ENCODE measurements at places on chromosomes 12 and 14.

- no peak for DNase-seq
Observed at GRCh38 chr12:12747278-12747677, 30.1 kb downstream of the CDKN1B start.

DNA sequence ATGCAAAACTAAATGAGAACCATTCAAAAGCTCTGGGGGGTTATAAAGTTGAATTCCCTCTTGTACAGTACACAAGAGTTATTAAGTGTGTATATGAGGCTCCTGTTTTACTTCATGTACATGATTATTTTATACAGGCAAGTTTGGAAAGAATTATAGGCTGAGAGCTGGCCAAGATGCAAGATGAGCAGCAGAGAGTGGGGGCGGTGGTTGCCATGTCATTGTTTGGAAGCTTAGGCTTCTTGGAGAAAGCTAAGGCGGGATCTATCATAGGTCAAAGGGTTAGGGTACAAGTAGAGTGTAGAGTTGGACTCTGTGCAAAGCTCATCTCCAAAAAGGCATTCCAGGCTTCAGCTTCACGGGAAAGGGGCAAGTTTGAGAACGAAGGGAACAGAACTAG is 297.1 kb upstream of the TBX3 start:
- no peak for DNase-seq

DNA sequence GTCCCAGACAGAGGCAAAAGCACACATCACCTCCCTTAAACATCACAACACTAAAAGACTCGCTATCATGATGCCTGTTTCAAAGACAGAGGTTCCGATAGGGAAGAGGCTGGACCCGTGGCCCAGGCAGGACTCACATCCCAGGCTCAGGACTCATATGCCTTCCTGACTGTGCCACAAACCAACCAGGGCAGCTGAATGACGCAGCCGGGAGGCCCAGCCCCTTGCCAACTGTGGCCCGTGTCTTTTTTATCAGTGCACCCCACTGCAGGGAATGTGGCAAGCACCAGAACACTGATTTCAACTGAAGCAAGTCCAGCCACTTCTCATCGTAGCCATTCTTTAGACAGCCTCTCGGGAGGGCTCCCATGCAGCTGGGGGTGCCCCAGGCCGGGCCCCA is 132.3 kb downstream of the KSR2 start:
- DNase-seq = no peak

DNA sequence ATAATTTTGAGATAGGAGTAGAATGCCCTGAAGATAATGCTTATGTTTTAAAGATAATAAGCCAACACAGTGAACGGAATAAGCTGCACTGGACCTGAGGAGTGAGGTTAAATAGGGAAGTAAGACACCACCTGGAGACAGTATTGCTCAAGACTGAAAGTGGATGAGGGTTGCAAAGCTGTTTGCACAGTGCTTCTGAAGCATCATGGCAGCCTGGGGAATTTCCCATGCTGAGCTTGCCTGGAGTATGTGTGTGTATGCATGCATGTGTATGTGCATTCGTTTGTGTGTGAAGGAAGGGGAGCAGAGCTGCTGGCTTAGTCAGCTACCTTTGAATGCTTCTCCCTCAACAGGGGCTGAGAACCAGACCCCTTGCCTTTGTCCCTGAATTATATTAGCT is 35.8 kb downstream of the BHLHE41 start:
- DNase-seq = no peak

GRCh38 chr12:116916714-116917114 is 6.0 kb downstream of the FBXW8 start:
- peak; percentile 50 for DNase-seq

DNA sequence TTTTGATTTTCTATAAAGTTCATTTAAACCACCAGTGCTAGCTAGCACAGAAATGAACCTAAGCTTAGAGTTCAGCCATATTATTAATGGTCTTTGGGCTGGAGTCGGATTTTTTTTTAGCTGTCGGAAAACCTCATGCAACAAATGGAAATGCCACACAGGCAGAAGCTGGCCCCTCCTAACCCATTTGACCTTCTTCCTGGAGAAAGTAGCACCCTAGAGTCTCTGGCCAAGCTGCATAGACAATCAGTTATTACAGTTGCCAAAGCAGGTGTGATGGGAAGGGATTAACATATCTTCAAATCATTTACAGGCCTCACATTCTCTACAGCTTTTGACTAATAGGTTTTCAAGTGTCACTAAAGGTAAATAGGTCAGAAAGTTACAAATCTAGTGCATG is 49.4 kb downstream of the PTPRQ start:
- DNase-seq = no peak

- no peak for DNase-seq
Observed at GRCh38 chr14:95345032-95345431, 25.3 kb upstream of the CLMN start.

GRCh38 chr12:24839268-24839791 is 109.6 kb downstream of the BCAT1 start:
- DNase-seq = peak; percentile 73

- DNase-seq = no peak
Observed at GRCh38 chr14:26067786-26068459, 529.9 kb downstream of the NOVA1 start.

DNA sequence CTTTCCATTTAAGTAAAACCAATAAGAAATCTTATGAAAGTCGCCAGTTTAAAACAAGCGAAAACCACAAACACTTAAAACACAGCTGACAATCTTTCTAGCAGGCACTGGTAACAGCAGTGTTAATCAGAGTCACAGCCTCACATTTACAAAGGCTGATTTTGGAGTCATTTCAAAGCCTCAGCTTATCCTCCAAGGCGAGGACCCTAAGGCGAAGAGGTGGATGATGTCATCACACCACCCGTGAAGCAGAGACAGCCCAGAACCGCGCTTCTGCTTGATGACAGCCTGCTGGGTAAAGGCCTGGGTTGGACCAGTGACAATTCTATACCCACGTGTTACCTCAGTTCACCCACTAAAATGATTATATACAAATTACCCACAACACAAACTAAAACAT is 10.1 kb downstream of the GOLGA3 start:
- no peak for DNase-seq

GRCh38 chr12:121295116-121295745 is 1.3 kb downstream of the CAMKK2 start:
- DNase-seq = peak; percentile 3

DNA sequence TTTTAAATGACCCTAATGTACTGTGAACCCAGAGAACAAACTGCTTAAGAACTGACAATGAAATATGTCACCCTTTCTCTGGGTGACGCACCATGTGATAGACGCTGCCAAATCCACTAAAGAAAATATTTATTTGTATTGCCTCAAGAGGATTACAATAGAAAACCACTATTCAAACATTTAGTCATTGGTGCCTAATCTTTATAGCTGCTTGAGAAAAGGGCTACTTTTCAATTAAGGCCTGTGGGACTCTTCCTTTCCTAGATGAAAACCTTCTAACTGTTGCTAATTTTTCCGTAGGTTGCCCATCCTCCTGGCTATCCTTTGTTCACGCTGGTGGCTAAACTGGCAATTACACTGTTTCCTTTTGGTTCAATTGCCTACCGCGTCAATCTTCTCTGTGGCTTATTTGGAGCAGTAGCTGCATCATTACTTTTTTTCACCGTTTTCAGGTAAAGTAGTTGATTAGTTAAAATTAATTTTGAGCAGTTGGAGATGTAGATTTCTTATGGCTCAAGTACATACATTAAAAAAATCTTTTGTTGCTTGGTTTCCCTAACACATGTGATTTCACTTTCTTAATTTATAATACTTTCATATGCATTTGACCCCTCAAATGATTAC is 6.0 kb downstream of the TMEM260 start:
- DNase-seq = no peak

DNA sequence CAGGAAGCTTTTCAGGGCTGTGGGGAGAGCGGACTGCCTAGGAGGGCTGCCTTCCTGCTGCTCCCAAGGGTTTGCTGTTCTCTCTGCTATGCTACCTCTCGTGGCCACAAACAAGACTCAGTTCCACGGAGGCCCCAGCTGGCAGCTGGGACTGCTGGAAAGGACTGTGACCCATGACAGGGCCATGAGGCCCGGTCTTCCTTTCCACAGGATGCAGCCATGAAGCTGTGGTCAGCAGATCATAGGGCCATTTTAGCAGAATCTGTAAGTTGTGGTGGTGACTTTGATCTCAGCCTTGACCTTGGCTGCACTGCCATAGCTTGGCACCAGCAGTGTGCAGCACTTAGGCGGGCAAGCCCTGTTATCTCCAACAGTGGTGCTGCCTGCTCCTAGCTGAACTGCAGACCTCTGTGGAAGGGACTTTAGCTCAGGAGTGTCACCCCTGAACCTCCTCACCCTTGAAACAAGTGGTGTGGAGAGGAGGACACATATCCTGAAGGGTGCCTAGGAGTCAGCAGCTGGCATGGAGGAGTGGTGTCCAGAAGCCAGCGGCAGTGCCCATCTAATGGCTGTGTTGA is 12.3 kb downstream of the KRT80 start:
- DNase-seq = no peak

DNA sequence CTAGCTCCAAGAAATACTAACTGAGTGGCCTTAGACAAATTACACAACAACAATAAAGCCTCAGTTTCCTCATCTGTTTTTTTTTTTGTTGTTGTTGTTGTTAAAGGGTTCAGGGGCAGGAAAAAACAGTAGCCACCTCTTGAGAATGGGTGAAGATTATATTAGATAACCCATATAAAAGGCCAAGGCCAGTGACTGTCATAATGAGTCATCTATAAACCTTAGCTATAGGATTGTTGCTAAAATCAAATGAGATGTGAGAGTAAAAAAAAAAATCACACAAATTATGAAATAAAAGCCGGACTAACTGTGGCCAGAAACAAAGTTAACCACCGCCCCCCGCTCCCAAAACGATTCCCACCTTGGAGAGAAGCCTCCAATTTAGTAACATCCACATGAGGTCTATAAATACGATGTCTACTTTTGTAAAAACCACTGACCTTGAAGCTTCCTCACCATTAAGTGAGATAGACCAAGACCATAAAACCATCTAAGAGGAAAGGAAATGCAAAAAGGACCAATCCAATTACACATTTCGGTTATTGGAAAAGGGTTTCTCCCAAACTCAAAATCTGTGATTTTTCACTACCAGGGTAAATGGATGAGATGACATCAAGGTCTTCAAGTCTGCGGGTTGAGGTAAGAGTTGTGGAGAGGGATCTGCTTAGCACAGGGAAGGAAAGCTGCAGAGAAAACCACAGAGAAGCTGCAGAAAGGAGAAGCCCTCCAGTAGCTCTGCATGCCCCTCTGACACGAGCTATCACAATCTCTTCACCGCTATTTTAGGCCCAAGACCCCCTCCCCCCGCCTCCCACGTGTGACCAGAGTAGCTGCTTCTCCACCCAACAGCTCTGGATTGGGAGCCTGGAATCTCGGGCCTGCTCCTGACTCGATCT is 1.0 kb downstream of the NAA25 start:
- DNase-seq = no peak

- no peak for DNase-seq
Observed at GRCh38 chr12:53338916-53339315, 2.8 kb upstream of the SP7 start.

DNA sequence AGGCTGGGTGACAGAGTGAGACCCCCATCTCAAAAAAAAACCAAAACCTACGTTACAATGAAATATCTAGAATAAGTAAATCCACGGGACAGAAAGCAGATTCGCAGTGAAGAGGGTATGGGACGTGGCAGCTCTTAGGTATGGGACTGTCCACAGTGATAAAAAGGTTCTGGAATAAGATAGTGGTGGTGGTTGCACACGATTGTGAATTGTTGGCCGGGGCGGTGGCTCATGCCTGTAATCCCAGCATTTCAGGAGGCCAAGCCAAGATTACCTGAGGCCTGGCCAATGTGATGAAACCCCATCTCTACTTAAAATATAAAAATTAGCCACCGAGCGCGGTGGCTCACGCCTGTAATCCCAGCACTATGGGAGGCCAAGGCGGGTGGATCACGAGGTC is 76.3 kb downstream of the KDM2B start:
- no peak for DNase-seq

Data from stimulated activated CD4-positive, alpha-beta T cell treated with anti-CD3 and anti-CD28 coated beads, Interleukin-4, amount 100 ng/mL, for 48 hours (primary cell).